ENCODE measurements at places on chromosomes 5 and 9.

- DNase-seq: no peak
Observed at GRCh38 chr5:6542421-6543345, 90.2 kb downstream of the NSUN2 start.

DNA sequence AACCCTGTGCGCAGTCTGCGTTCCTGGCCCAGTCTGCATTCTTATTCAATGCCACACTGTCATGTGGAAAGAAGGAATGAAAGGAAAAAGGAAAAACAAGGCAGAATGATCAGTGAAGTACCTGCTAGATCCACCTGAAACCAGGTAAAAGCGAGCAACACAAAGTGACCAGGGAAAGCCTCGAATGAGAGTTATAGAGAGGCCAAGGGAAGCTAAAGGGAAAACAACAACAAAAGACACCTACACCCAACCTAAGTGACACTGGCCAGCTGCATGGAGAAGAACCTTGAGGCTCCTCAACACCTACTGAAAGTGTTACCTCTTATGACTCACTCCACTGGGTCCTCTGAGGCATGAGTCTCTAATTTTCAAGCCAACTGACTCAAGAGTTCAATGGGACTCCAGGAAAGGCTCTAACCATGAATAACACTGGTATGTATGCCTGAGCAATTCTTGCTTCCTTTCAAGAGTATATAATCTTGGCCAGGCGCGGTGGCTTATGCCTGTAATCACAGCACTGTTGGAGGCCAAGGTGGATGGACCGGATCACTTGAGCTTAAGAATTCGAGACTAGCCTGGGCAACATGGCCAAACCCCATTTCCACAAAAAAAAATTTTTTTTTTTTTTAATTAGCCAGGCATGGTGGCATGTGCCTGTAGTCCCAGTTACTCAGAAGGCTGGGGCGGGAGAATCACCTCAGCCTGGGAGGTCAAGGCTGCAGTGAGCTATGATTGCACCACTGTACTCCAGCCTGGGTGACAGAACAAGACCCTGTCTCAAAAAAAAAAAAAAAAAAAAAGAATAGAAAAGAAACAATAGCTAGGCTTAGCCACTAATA, 29.0 kb downstream of the MTMR12 start:
- peak; percentile 1 for DNase-seq

DNA sequence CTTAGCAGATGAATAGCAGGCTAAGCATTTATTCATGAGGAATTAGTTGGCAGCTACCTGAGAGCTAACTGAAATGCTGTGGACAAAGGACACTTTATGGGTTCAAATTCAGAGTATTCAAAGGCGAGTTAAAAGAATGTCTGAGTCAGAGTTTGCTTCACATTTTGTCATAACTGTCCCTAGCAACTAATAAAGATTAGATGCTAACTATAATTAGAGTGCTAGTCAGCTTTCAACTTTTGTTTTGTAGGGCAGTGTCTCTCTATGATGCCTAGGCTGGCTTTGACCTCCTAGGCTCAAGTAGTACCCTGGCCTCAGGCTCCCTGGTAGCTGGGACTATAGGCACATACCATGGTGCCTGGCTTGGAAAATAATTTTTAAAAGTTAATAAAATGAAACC, 4.6 kb downstream of the SMC5 start:
- no peak for DNase-seq

DNA sequence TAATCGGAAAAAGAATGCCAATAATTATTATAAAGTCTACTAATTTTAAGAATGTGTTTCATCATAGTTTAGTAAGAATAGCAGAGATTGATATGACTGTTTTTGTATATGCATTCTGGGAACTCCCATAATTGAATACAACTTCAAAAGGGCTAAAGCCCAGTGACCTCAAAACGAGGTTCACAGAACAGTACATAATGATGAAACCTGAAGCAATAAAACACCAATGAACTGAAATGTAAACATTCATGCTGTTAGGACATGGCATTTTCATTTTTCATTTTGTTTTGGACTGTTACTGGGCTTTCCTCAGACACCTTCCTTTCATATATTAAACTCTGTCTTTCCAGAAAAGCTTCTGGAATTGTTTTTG, 684 bp upstream of the JMY start:
- no peak for DNase-seq

- no peak for DNase-seq
Observed at GRCh38 chr5:55108661-55109060, 6.2 kb downstream of the GZMA start.

DNA sequence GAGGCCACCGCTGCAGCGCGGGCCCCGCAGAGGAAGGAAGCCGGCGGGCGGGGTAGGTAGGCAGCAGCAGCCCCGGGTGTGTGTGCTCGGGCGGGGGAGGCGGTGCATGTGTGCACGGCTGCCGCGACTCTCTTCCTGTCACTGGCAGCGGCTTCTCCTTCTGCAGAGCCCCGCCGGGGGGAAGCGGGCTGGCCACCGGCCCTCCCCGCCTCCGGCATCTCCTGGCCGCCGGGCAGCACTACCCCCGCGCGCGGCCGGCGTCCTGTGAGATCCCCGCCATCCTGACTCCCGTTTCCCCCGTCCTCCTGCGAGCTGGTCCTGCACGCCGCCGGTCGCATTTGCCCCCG, 315 bp downstream of the PIK3R1 start:
- DNase-seq: peak; percentile 84

DNA sequence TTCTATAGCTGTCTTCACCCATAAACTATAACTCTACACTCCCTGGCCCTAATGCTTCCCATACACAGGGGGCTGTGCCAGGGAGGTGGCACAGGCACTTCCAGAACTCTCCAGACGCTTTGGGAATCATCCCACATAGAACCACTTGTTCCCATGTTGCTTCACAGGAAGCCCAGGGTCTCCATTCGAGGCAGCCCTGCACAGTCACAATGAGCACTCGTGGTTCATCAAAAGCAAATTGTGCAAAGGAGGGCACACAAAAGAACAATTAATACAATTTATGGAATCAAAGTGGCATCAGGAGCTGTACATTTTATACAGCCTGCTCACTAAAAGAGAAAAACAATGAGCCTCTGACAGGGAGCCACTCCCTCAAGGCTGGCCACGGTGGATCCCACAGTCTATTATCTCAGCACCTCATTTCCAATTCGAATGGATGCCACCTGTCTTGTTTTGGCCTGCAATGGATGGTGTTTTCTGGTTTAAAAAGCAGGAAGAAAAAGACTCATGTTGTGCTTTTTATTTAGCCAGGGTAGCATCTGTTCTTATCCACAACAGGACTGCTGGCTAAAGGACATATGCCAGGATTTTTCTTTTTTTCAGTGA, 354.8 kb downstream of the ENC1 start:
- DNase-seq: no peak

DNA sequence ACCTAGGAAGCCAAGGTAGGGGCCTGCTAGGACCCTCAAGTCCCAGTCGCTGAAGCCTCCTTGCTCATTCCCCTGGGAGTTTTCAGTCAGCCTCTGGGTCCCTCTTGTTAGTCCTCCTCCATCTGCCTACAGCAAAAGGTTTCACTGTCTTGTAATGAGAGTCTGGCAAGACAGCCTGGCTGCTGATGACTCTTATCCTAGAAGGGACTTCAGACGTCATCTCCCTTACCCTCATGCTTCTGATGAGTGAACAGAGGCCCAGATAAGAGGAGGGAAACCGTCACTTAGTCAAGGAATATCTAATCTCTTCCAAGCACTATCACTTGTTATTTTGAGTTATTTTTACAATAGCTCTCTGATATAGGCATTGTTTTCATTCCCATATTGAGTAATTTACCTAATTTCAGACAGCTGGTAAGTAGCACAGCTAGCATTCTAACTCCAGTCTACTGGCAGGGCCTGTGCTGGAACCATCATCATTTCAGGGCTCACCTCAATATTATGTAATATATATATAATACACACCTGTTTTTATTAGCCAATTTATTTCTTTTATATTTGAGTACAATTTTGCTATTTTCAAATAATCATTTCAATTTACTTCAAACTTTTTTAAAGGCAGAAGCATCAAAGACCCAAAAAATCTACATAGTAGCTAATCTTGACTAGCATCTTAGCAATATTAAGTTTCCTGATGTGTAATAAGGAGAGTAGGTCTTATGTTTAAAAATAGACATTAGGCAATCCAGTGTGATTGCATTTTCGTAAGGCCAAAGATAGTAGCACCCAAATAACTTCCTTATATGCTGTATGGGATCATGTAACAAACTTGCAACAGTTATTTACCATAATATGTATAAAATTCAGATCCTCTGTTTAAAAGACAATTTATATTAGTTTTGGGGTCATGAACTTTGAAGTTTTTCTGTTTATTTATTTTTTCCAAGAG, 7.9 kb downstream of the CMYA5 start:
- no peak for DNase-seq
